ENCODE measurements at places on chromosomes 3 and 15.

DNA sequence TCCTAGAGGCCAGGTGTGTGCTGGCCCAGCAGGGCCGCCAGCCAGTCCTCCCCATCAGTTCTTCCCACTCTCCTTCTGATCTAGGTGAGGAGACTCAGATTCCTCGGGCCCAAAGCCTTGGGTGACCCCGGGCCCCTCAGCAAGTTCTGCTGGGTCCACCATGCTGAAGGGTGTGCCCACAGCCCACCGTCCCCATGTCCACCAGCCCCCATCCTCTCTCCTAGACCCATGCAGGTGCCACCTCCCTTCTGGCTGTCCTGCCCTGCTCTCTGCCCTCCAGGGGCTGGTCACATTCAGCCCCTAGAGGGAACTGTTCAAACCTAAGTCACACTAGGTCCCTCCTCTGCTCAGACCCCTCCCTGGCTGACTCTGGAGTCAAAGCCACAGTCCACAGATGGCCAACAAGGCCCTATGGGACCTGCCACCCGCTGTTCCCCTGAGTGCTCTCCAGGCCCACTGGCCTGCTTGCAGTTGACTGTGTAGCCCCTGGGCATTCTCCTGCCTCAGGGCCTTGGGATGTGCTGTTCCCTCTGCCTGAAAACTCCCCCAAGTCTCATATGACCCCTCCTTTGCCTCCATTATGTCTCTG lies 878 bp upstream of the TLR9 start:
- no peak for DNase-seq

GRCh38 chr3:41997702-41998550 lies 36.0 kb upstream of the ULK4 start:
- no peak for DNase-seq

GRCh38 chr3:12994357-12994606 lies 78.9 kb downstream of the IQSEC1 start:
- no peak for DNase-seq

GRCh38 chr3:46711305-46711704 lies 6.4 kb downstream of the PRSS50 start:
- no peak for DNase-seq

DNA sequence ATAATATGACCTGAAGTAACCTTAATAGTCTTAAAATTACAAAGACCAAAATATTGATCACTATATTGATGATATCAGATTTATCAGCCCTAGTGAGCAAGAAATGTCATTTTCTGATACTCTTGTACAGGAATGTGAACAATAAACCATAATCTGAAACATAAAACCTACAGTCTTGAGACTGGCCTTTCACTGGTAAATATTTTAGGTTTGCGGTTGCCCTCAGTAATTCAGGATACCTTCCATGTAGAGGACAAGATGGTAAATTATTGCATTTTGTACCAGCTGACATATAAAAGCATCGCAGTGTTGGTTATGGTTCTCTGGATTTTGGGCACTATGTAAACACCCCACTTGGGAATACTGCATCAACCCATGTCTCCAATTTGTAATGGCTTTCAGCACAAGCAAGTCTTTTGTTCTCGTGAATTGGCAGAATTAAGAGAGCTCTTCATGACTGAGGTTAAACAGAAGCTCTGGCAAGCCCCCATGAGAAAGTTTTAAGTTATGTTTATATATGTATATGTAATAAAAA lies 128.5 kb downstream of the LMLN start:
- DNase-seq, result no peak

DNA sequence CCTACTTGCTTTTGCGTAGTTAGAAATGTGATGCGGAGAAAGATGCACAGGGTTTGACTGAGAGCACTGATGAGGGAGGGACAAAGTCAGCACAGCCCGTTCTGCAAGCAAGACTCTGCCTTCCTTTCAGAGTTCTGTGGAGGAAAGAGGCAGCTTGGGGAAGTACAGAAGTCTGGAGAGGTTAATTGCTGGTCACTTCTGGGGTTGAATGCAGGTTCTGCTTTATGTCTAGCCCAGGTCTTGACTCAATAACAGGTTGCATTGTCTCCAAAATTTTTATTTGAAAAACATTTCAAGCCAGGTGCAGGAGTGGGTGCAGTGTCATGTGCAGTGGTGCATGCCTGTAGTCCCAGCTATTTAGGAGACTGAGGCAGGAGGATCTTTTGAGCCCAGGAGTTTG lies 461.7 kb downstream of the NR2F2 start:
- DNase-seq, result no peak

GRCh38 chr3:160748787-160749186 lies 7.2 kb upstream of the PPM1L start:
- no peak for DNase-seq

GRCh38 chr15:28996289-28996688 lies 110.5 kb downstream of the APBA2 start:
- no peak for DNase-seq

Measured in kidney capillary endothelial cell (primary cell).